ENCODE measurements at places on chromosomes 16 and 17. TPM values are rescaled to one million over a fixed set of nuclear protein-coding genes. Genes with fewer than 3 reads are reported as not detected.

- DNase-seq, result no peak
Measured at GRCh38 chr16:66620429-66620795, 15.9 kb downstream of the CMTM3 start.

- no peak for DNase-seq
Measured at GRCh38 chr17:34401165-34401564, 38.1 kb upstream of the CCL1 start.

- DNase-seq, result no peak
Measured at GRCh38 chr16:77373726-77374125, 61.1 kb downstream of the ADAMTS18 start.

NRN1L gene
- not detected for total RNA-seq

DNA sequence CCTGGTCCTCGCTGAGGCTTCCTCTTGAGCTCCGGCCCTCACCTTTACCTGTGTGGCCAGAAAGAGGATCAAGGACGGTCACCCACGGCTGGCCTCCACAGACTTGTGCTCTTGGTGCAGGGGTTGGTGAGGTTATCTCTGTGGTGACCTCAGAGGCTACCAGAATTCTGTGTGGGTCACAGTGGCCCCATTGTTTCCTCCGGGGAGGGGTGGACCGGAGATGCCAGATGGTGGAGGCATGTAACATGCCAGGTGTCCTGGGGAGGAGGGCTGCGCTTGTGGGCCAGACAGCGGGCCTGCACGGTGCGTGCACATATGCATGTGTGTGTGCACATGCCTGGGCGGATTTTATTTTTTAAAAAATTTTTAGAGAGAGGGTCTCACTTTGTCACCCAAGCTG, 6.3 kb downstream of the SGCA start:
- DNase-seq, result no peak

DNA sequence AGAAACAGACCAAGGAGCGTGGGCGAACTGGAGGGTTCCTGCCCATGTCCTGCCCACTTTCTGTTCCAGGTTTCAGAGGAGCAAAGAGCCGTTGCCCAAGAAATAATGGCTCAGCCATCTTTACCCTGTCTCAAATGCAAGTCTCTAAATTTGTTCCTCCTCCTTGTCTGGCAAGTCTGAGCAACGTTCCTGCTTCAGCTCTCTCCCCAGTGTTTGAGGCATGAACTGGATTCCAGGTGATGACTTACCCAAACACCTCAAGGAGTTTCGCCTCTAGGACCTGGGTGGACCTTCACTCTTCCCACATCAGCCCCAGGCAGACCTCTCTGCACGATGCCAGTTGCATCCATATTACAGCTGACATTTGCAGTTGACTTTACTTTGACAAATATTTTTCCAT, 521.9 kb upstream of the HSBP1 start:
- no peak for DNase-seq

DNA sequence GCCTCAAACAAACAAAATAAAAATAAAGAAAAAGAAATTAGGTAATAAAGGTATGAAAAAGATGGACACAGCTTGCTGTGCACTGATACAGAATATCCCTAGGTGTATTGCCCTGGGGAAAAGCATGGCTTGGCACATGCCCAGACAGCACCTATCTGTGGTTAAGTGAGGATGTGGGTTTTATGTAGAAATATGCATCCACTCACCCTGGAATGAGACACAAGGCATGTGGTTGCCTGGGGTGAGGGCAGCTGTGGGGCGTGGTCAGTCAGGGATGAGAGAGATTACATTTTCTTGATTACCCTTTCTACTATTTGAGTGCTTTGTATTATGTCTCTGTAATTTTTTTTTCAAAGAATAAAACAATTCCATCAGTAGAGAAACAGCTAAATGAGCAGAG, 6.9 kb downstream of the PLLP start:
- peak; percentile 77 for DNase-seq

SPNS3 gene
- 2.1 TPM for total RNA-seq

CCL7 gene
- total RNA-seq, result not detected

TEKT1 gene
- total RNA-seq, result not detected

DNA sequence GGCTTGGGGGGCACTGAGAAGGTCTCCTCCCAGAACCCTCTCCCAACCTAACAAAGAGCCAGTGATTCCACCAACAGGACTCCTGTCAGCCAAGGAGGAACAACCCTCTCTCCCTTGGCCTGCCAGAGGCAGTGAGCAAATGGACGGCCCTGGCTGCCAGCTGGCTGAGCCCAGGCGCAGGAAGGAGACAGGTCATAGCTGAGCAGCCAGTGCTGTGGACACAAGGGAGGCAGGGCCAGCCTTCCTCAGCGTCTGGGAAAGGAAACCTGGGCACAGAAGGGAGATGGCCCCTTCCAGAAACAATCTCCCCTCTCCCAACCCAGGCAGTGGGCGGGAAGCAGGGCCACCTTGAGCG, 2.1 kb downstream of the MPO start:
- DNase-seq, result no peak

OTOP2 gene
- total RNA-seq, result not detected

DNA sequence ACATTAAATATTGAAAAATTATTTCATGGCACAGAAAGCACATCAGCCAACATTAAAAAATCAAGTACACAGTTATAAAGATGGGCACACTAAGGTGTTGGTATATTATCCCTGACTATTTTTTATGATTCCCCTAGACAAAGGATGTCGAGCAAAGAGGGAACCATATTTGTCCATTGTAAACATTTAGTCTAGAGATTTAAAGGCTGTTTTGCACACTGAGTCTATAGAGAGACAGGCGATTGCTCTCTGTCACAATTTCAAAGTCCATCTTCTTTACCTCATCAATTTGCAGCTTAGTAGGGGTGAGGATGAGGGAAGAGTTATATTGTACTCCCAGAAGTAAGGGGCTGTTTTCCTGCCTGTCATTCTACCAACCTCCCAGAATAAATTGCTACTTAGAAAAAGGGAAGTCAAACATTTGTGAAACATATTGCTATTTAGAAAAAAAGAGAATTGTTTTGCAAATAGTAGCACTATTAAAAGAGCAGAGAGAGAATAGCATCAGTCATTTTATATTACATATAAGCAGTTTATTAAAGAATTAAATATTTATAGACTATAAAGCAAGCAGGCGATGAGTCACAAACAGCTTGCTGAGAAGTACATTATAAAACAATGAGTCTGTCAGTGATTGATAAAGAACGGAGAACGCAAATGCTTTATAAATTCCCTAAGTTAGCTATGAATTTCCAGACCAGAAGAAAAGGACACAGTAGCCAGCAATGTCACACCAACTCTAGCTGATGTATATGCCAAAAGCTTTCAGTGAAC, 270.6 kb upstream of the PMFBP1 start:
- DNase-seq, result no peak

DNA sequence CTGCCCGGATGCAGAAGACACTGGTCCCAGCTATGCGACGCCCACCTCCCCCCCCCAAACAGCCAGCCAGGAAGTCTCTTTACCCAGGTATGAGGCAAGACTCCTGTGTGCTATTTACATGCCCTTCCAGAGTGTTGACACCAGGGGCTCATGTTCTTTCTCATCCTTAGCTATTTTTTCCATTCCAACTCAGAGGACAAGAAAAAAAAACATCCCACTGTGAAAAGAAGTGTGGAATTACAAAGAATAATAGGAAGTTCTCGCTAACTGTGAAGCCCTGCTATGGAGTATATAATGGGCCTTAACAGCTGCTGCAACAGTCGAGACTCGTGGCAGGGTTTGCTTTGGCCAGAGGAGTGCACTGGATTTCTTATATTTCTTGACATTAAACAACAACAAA, 584.9 kb downstream of the CDH13 start:
- DNase-seq, result no peak

- no peak for DNase-seq
Measured at GRCh38 chr16:55505333-55506015, 3.4 kb upstream of the LPCAT2 start.

DNA sequence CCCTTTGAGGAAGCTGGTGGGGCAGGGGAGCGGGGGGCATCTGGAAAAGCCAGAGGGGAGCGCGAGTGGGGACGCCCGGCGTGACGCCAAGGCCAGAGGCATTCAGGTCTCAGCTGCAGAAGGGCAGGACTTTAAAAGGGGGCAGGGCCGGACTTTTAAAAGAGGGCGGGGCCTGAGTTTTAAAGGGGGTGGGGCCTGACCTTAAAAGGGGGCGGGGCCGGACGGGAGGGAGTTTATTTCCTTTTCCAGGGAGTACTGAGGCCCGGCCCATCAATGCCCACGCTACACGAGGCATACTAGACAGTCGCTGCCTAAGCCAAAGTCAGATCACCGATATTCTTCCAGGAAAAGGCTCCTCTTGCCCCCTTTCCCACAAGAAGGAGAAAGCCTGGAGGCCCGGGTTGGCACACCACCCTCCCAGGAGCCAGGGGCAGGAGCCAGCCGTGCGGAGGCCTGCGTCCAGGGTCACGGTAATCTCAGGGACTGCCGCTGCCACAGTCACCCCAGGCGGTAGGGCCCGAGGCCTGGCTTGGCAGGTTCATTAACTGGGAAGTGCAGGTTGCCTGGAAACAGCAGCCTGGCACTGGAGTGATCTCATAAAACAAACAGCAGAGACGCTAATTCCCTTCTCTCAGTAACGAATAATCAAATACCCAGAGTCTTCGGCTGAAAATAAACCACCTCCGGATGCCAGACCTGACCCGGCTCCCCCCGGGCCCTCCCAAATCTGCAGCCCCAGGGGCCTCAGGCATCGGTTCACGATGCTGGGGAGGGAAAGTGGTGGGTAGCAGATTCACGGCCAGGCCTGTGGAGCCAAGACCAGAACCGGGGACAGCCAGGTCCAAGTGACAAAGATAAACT, 90.7 kb downstream of the TIMM22 start:
- peak; percentile 81 for DNase-seq

- DNase-seq, result peak; percentile 17
Measured at GRCh38 chr16:80463326-80463725, 77.5 kb upstream of the DYNLRB2 start.

TMEM98 gene
- total RNA-seq, result 2.1 TPM

- no peak for DNase-seq
Measured at GRCh38 chr17:44827863-44828262, 2.2 kb downstream of the GJC1 start.

GRCh38 chr16:53901408-53901807, 197.5 kb downstream of the FTO start:
- no peak for DNase-seq

KRTAP1-1 gene
- 15.9 TPM for total RNA-seq

DNA sequence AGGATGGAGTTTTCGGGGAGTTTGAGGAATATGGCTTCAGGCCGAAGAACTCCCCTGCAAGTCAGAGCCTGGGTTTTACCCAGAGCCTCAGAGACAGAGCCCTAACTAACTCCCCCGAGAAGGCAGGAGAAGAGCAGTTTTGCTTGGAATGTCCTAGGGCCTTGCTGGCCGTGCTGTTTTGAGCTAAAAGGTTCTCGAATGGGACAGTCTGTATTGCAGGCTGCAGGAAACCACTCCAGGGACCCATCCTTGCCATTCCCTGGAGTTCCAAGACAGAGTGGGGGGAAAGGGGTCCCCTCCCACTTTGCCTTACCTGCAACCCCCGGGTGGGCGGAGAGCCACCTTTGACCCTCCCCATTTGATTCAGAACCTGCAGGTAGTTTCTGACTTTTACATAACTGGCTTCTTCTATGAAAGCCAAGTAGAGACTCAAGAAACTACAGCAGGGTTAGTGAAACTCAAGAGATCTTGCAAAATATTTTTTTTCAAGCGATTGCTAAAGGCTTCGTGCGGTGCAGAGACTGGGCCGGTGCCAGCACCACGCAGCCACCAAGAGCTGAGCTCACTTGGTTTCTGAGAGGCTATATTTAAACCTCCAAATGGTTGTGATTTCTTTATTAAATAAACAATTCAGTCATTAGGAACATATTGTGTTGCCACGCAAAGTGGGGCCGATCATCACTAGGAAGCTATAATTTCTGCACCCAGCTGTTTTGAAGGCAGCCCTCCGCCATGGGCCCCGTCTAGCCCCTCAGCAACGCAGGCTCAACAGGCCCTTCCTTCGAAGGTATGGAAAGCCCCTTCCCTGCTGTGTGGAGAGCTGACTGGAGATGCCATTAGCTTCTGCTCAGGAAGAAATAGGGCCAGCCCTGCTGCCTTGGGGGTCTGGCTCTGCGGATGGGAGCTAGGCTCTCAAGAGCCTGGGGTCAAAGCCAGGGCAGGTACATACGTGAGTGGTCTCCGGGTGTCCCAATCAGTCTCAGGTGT, 223.0 kb downstream of the NTN1 start:
- DNase-seq, result no peak

WWOX gene
- total RNA-seq, result 33.5 TPM

- DNase-seq, result peak; percentile 43
Measured at GRCh38 chr16:2782583-2783351, 4.6 kb downstream of the PRSS33 start.

KRT24 gene
- 2.4 TPM for total RNA-seq

GRCh38 chr17:37826497-37827430, 81.9 kb upstream of the HNF1B start:
- no peak for DNase-seq

DNA sequence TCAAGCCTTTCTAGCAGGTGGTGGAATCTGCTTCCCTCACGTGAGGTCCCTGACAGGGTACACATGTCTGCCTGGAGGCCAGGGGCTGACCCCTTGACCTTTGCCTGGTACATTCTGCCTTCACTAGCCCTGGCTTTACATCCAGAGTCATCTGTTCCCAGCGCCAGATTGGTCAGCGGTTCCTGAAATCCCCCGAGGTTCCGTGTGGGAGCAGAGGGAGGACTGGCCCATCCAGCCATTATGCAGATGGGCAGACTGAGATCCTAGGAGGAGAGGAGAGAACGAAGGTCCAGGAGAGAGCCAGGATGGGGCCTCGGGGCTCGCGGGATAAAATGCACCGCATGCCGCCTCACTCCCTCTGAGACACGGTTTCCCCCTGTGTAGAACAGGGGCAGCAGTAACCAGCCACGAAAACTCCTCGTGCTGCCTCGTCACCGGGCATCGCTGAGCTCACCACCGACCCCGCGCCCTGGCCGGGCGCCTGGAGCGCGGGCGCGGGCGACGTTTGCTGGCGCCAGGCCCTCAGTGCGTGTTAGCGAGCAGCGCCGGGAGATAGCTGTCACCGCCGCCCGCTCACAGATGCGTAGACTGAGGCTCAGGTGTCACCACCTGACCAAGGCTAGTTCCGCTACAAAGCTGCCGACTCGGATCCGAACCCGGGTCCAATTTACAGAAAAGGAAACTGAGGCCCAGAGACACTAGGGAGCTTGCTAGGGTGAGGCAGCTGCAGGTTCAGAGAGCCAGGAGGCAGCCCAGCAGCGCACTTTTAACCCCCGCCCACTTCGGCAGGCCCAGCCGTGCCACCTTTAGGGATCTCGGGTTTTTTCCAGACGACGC, 811 bp upstream of the MAP2K3 start:
- DNase-seq, result no peak

GRCh38 chr17:49349541-49349940, 12.5 kb downstream of the ZNF652 start:
- DNase-seq, result no peak

All from Calu3 (cell line).